Stimulated activated CD8-positive, alpha-beta memory T cell treated with anti-CD3 and anti-CD28 coated beads, Interleukin-4, amount 100 ng/mL, for 1 hour (primary cell): ENCODE measurements at places on chromosomes 12 and 14.

- no peak for DNase-seq
Observed at GRCh38 chr12:90407841-90408240, 547.1 kb downstream of the CCER1 start.

DNA sequence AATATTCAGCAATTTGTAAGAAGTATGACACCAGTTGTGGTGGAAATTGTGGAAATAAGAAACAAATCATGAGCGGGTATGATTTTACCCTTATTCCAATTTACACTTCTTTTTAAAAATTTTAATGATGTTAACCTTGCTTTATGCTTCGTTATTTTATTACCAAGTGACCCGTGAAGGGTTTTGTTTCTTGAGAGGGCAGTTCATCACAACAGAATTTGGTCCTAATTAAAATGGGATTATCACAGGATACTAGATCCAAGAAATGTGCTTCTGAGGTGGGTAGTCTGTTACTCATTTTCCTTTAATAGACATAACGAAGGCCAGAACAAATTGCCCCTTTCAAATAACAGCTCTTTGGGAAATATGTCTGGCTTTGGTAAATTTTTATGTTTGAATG, 25.5 kb upstream of the RASSF8 start:
- DNase-seq = no peak

DNA sequence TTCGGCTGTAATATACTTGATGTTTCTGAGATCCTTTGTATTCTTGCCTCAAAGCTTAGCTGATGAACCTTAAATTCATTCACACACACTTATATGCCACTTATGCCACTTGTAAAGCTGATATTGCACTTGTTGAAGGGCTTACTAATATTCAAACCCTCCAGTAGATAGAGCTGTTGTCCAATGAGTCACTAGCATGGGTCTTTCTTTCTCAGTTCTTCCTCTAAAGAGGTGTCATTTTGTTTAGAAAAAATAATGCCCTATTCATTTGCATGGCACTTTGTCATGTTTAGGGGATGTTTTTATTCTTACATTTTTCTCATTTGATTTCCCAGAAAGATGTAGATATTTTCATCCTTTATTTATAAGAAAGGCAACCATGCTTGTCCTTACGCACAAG, 56.4 kb downstream of the MON2 start:
- no peak for DNase-seq

GRCh38 chr14:51019089-51019488, 74.8 kb upstream of the PYGL start:
- no peak for DNase-seq

DNA sequence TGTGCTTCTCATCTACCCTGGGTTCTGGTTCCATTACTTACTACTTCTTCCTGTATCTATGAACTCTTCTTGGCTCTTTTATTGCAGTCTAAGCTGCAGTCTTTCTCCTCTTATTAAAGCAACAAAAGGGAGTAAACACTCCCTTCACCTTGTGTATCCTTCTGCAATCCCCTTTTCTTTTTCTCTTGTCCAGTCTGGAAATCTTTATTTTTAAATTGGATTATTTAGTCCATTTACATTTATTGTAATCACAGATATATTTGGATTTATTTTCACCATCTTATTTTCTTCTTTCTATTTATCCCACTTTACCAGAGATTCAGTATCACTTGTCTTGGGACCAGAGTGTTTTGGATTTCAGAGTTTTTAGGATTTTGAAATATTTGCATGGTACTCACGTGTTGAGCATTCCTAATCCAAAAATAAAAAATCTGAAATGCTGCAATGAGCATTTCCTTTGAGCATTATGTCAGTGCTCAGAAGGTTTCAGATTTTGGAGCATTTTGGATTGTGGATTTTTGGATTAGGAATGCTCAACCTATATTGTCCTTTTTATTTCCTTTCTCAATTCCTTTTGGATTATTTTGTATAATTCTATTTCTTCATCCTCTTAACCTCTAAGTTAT, 6.8 kb upstream of the ACVR1B start:
- no peak for DNase-seq

DNA sequence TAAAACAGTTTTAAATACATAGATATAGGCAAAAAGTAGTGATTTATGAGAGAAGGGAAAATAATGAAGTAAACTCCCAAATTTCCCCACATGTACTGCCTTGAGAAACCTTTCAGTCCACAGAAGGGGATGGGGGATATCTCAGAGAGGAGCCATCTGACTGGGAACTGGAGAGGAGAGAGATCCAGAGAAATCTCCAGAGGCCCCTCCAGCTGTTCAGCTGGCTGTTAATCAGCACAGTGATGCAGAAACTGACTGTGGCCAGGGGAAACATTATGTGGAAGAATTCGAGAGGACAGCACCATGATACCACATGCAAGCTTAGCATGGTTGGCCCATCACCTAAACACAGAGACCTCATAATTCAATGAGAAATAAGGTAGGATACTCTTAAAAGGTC, 1165.9 kb upstream of the TMEM132C start:
- no peak for DNase-seq

DNA sequence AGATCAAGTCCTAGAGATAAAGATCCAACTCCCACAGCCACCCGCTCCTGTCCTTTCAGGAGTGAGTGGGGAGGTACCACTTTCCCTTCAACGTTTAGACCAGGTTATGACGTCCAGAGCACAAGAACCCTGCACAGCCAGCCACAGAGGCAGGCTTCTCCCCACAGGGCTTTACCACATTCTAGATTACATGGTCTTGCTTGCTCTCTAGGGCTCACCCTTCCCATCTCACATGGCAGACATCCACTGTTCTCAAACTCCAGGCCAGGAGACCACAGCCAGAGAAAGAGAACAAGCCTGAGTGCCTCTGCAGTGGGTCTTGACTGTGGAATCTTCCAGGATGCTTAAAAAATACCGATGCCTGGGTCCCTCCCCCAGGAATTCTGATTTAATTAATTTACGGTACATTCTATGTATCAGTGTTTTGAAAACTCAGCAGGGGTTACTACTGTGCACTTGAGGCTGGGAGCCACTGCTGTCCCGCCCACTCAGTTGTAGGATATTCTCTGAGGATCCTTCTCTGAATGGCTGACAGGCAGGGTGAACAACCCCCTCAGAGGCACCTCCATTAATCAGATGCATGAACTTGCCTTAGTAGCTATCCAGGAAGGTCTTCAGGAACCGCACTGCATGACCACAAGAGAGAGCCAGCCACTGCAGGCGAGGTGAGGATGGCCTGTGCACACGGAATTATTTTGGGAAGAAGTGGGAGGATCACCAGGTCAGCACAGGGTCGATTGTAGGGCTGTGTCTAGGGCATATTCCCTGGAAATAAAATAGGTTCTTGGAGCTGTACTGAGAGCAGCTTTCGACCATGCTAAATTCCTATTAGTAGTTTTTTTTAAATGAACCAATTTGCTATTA, 21.5 kb upstream of the SOCS2 start:
- no peak for DNase-seq

- no peak for DNase-seq
Observed at GRCh38 chr12:52729147-52729546, 25.8 kb upstream of the KRT77 start.

- no peak for DNase-seq
Observed at GRCh38 chr14:73741386-73741875, 27.2 kb upstream of the PNMA1 start.

DNA sequence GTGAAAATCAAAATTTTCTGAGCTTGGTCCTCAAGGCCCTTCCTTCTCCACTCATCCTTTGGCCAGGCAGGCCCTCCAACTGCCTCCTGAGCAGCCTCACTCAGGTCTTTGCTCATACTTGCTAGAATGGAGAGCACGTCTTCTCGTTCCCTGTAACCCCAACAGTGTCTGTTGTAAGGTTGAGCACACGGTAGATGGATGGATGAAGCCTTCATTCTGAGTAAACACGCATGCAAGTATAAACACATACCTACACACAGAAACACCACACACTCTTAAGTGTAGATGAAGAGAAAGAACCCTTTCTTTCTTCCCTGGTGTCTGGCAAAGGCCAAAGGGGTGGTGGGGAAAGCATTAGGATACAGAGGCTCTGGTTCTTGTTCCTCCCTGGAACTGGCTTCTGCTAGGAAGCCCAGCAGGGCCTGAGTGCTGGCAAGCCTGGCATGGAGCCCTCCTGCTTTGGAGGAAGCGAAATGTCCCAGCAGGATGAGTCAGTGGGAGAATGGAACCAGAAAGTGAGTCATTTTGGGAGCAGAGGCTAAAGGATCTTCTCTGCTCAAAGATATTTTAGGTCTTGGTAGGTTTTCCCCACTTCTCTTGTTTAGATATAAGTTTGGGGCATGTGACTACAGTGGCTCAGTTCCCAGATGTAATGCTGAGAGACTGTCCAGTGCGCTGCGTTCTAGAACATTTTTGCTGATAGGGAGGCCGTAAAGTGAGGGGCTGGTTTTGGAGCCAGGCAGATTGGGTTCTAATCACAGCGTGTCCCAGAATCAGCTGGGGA, 127.4 kb downstream of the CACNA1C start:
- no peak for DNase-seq

DNA sequence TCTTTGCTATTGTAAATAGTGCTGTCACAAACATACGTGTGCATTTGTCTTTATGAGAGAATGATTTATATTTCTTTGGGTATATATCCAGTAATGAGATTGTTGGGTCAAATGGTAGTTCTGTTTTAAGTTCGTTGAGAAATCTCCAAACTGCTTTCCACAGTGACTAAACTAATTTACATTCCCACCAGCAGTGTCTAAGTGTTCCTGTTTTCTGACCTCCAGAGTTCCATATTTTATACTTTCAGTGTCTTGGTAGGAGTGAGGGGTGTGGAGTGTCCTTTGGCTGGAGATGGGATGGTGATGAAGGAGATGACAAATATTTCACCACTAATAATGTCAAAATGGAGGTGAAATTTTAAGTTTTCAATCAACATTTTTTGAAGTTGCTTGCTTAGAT, 86.4 kb downstream of the DACT1 start:
- no peak for DNase-seq

GRCh38 chr14:56816574-56817391, 6.5 kb upstream of the OTX2 start:
- DNase-seq = no peak

GRCh38 chr14:100303179-100303578, 3.1 kb downstream of the SLC25A29 start:
- no peak for DNase-seq

- DNase-seq = no peak
Observed at GRCh38 chr12:110042264-110042663, 6.1 kb downstream of the C12orf76 start.

GRCh38 chr12:7907009-7907408, 29.0 kb downstream of the SLC2A3 start:
- DNase-seq = no peak

- no peak for DNase-seq
Observed at GRCh38 chr14:55846826-55847446, 266.9 kb downstream of the KTN1 start.

DNA sequence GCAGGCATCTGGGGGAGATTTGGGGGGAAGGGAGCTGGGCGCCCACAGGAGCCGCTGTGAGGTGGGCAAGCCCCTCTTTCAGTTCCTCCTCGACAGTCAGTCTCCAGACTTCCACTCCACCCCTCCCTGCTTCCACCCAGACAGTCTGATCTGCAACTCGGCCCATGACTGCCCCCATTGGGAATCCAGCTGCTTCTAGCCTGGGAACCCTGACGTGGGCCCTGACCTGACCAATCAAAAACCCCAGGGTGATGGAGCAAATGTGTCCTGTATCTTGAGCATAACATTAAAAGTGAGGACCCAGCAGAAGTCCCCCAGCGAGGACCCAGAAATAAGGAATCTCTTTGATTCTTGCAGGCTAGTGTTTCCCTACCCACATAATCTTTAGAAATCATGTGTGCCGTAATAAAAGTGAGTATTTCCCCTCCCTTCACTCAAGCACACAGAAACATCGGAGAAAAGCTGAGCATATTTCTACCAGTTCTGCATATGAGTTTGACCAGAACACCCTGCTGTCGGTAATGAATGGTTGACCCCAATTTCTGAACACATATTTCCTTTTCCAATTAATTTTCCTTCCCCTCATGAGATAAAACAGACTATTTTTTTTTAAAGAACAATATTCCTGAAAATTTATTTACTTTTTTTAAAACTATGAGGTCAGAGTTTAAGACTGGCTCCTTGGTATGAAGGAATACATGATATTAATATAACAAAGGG, 6.4 kb downstream of the SSH1 start:
- DNase-seq = no peak

DNA sequence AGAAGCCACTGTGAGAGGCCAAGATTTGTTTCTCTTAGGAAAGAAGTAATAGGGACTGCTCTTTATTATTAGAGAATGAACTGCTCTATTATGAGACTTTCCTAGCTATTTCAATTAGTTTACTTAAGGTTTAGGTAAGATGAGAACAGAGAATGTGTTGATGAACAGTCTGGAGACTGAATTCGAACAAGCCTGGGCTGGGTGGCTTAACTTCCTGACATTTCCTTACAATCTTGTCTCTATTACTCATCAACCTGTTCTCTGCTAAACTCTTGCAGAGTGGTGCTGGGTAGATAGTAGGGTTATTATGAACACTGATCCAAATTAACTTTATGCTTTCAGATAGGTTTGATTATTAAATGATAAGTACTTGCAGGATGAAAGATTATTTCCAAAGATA, 31.2 kb downstream of the SLC15A5 start:
- DNase-seq = no peak

- DNase-seq = no peak
Observed at GRCh38 chr12:113152835-113153814, 3.6 kb downstream of the CFAP73 start.

DNA sequence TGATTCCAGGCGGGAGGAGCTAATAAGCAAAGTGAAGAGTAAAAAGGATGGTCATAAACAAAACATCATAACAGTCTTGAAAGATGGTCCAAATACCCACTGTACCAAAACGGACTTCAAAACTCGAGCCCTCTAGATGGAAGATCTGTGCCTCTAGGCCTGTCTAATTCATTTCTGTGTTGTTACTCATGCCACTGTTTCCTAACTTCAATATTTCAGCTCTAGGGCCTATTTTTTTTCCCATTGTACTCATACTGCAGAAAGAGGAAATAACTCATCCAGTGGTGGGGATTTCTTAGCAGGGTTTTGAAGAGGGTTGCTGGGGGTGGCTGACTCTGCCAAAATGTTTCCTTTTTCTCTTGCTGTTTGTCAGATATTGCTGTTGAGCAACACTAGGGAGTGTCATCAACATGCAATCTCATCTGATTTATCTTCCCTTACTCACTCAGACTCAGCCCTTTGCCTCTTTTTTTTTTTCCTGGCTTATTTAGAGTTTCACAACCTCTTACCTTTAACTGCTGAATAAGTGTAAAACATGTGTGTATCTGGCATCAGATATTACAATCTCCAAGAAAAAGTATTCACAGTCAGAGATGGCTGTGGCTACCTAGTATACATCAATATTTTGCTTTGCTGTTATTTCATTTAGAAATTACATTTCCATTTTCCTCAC, 189.6 kb downstream of the DUSP6 start:
- no peak for DNase-seq
